Panc1 (cell line): ENCODE measurements at places on chromosomes 1 and 21. TPM values are rescaled to one million over a fixed set of nuclear protein-coding genes. Genes with fewer than 3 reads are reported as not detected.

DNA sequence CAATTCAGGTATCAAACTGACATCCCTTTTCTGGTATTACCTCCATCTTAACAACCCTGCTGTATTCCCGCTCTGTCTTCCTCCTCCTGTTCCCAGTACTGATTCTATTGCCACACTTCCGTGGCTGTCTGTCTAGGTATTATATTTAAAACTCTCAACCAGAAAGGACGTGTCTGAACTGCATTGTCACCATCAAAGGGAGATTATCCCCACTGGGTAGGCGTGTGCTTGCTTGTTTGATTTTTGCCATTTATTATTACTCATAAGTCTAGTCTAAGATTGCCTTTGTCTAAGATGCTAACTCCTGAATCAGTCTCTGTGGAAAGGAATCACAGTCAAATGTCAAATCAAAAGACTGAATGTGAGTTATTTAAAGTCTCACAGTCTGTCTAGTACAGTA is 650.1 kb downstream of the KCNT2 start:
- no peaks in the 10 kb centered on the region for H3K4me1 ChIP-seq
- H3K27me3 ChIP-seq: no peaks in the 10 kb centered on the region
- no peak overlapping the region for H3K27ac ChIP-seq
- no peak overlapping the region for H3K4me3 ChIP-seq
- no peaks in the 10 kb centered on the region for H3K36me3 ChIP-seq

MYOC gene
- total RNA-seq: not detected

- no peaks in the 10 kb centered on the region for H3K4me1 ChIP-seq
- no peak overlapping the region for H3K27ac ChIP-seq
- H3K4me3 ChIP-seq: no peak overlapping the region
- DNase-seq: no peak
- no peaks in the 10 kb centered on the region for H3K27me3 ChIP-seq
Observed at GRCh38 chr1:93235261-93235660, 54.7 kb downstream of the CCDC18 start.

DNA sequence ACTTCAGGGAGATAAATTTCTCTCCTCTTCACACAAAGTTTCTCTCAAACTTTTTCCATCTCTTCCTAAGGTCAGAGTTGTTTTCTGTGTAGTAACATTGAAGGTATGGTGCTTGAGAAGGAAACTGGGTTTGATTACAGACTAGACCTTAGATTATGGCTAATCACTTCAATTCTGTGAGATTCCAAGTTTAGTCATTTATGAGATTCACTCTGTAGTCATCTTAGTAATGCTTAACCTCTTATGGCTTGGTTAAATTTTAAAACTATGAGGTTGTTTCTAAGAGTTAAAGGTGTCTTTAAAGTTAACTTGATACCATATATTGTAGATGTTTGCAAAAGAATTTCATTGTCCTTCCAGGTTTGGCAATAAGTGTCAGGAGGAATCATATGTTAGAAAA is 1092.2 kb downstream of the KCNT2 start:
- H3K27ac ChIP-seq: no peak overlapping the region
- H3K4me1 ChIP-seq: no peaks in the 10 kb centered on the region
- DNase-seq: no peak
- H3K27me3 ChIP-seq: no peaks in the 10 kb centered on the region
- no peaks in the 10 kb centered on the region for H3K36me3 ChIP-seq

- DNase-seq: no peak
- H3K36me3 ChIP-seq: no peaks in the 10 kb centered on the region
- H3K27ac ChIP-seq: no peak within 1 kb of the TSS
- peaks cover 31% of the 10 kb centered on the region for H3K27me3 ChIP-seq
Observed at GRCh38 chr1:211133836-211134669, at the start of gene KCNH1. KCNH1 (minus strand) TSS chr1:211134148; CDS start chr1:211133945, 203 bp downstream.

DNA sequence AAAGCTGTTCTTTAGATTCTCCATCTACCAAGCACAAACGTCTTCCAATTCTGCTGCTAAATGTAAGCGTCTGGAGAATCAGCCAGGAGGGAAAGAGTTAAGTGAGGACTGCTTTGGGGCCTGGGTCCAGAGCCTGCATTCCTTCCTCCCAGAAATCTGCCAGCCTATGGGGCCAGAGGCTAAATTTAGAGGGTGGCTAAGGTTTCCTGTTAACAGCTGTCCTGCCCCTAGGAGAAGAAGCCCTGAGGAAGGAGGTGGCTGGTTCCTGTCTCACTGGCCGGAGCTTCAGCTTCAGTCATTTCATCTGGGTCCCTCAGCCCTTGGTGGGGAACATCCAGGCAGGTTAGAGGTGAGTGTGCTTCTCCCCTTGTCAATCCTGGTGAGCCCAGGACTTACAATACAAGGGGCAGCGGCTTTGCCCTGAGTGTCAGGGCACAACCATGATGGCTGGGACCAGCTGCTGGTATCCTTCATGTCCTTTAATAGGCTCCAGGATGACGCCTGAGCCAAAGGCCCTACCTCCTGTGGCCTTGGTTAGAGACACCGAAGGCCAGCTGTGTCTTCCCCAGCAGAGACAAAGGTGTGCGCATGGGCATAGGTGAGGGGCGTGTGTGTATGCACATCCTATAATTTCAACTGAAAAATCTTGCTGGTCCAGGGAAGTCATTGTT is at the start of gene STYXL2:
Gene STYXL2, plus strand, starts transcription at position 230 of the 671 bp plus-strand sequence. CDS start 775 bp downstream, outside the sequence.
- H3K36me3 ChIP-seq: no peaks in the 10 kb centered on the region
- no peak within 1 kb of the TSS for H3K4me3 ChIP-seq
- no peak for DNase-seq

DNA sequence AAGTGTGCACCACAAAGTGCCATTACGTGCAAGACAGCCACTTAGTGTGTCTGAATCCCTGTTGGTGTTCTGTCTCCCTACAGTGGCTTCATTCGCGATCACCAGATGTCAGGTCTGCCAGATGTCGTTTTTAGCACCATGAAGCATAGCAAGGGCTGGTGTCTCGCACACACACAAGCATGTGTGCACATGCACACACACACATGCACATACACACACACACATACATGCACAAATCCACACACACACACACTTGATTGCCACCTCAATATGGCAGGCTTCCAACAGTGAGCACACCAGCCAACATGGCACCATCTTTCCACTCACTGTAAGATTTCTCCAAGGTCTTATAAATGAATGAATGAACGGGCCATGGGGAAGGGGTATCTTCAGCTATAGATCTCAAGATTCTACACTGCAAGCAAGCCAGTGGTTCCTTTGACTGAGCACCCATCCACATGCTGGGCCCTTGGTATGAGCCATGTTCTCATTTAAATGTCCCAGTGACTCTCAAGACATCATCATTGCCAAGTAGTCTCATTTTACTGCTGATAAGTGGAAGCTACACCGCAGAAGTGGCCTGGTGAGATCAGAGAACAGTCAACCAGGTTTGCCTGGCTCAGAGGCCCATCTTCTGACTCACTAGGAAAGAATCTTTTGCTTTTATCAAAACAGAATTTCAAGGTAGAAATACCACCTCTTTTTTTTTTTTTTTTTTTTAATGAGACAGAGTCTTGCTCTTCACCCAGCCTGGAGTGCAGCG is 84.9 kb downstream of the SIM2 start:
- H3K36me3 ChIP-seq: no peaks in the 10 kb centered on the region
- DNase-seq: no peak
- no peak overlapping the region for H3K27ac ChIP-seq
- H3K27me3 ChIP-seq: no peaks in the 10 kb centered on the region
- H3K4me3 ChIP-seq: no peak overlapping the region

DNA sequence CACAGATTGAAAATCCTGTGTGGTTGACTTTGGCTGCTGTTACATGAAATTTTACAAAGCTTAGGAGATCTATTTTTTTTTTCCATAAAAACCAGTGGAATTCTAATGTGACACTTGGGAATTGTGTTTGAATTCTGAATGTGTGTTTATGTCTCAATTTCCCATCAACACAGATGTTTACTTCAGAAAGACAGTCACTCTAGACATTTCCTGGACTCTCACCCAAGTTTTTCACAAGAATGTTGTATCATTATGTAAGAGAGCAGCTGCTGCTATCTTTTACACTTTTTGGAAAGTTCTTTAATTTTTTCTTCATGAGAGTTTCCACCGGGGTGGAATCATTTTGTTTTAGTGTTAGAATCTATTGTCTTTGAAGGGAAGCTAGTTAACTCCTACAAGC is 210.1 kb downstream of the GIPC2 start:
- no peak overlapping the region for H3K4me3 ChIP-seq
- H3K36me3 ChIP-seq: no peaks in the 10 kb centered on the region
- no peaks in the 10 kb centered on the region for H3K27me3 ChIP-seq
- DNase-seq: no peak

DNA sequence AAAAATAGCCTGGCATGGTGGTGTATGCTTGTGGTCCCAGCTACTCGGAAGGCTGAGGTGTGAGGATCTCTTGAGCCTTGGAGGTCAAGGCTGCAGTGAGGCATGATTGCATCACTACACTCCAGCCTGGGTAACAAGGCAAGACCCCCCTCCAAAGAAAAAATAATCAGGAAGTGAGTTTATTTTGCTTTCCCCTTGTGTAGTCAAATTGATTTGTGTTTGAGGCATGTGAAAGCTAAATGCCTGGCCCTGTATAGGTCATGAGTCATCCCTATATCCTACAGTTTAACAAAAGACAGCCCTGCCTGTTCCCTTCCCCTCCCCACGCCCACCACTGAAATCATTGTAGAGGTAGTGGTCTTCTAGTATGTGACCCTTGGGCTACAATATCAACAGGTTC is 241.4 kb upstream of the JUN start:
- H3K4me3 ChIP-seq: no peak overlapping the region
- H3K36me3 ChIP-seq: no peaks in the 10 kb centered on the region
- H3K27ac ChIP-seq: no peak overlapping the region
- peaks cover 1% of the 10 kb centered on the region; the same call in 1 of the 2 replicates for H3K4me1 ChIP-seq
- DNase-seq: no peak
- no peaks in the 10 kb centered on the region for H3K27me3 ChIP-seq

DNA sequence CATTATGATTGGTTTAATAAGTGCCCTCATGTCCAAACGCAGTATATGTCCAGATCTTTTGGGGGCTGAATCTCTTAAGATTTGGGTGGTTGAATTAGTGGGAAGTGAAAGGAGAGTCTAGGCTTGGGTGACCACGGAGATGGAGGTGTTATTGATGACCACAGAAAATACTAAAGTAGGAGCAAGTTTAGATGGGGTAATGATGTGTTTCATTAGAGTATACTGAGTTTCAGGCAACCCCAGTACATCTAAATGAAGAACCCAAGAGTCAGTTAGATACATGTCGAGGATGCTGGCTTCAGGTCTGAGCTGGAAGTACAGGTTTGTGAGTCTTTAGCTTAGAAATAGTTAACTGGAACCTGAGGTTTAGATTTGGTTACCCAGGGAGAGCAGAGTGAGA is 6.5 kb upstream of the ZZZ3 start:
- H3K27me3 ChIP-seq: no peaks in the 10 kb centered on the region
- no peak for DNase-seq
- peaks cover 5% of the 10 kb centered on the region; the same call in 1 of the 2 replicates for H3K4me1 ChIP-seq
- H3K27ac ChIP-seq: no peak overlapping the region

GRCh38 chr1:182175361-182175931 is 113.9 kb upstream of the ZNF648 start:
- no peak overlapping the region for H3K4me3 ChIP-seq
- H3K27ac ChIP-seq: no peak overlapping the region
- no peaks in the 10 kb centered on the region for H3K36me3 ChIP-seq
- no peaks in the 10 kb centered on the region for H3K4me1 ChIP-seq
- no peaks in the 10 kb centered on the region for H3K27me3 ChIP-seq

S100A14 gene
- 0.57 TPM for total RNA-seq

PRAMEF14 gene
- not detected for total RNA-seq

- no peaks in the 10 kb centered on the region; the same call in 1 of the 2 replicates for H3K4me1 ChIP-seq
- H3K4me3 ChIP-seq: no peak overlapping the region
- no peaks in the 10 kb centered on the region for H3K27me3 ChIP-seq
Observed at GRCh38 chr1:59316497-59317128, 19.7 kb downstream of the FGGY start.

DNA sequence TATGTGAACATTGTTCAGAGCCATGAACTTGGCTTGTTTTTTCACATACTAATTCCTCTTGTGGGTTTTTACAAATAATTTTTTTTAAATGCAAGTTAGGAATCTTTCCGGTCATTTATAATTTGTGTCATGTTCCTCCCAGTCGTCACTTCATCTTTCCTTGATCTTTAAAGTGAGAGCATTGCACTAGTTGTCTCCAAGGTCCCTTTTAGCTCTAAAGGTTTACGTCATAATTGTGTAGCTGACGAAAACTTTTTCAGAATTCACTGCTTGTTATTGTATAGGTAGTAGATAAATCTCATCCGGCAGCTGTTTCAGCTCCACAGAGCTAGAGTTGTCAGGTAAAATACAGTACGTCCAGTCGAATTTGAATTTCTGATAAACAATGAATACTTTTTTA is 33.6 kb downstream of the SOAT1 start:
- H3K27me3 ChIP-seq: no peaks in the 10 kb centered on the region
- no peak overlapping the region for H3K27ac ChIP-seq
- no peak for DNase-seq
- H3K4me1 ChIP-seq: no peaks in the 10 kb centered on the region

DNA sequence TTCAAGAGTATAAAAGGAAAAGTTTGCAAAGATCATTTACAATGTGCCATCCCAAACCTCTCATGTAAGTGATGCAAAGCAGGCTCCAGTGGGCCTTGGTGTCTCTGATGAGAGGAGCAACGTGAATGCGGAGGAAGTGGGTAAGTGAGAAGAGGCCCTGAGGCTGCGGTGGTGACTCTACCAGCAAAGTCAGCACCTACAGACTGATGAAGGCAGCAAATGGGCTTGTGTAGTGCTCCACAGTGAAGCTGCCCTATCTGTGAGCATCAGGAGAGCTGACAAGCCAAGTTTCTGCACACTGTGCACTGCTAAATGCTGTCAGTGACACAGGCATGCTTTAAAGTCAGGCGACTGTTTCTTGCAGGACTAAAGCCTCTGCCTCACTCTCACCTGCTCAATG is 15.6 kb upstream of the RAP1A start:
- DNase-seq: no peak
- H3K4me1 ChIP-seq: no peaks in the 10 kb centered on the region
- no peaks in the 10 kb centered on the region for H3K27me3 ChIP-seq
- H3K27ac ChIP-seq: no peak overlapping the region
- H3K4me3 ChIP-seq: no peak overlapping the region

RPE65 gene
- total RNA-seq: not detected

ARHGAP29 gene
- 197 TPM for total RNA-seq

- no peak within 1 kb of the TSS for H3K4me3 ChIP-seq
- no peaks in the 10 kb centered on the region for H3K27me3 ChIP-seq
- no peak for DNase-seq
- H3K36me3 ChIP-seq: no peaks in the 10 kb centered on the region
- H3K4me1 ChIP-seq: no peaks in the 10 kb centered on the region
Observed at GRCh38 chr1:75133750-75134646, at the start of gene LHX8. LHX8 (plus strand) TSS chr1:75134388; CDS start chr1:75136615, 2,227 bp downstream.

DNA sequence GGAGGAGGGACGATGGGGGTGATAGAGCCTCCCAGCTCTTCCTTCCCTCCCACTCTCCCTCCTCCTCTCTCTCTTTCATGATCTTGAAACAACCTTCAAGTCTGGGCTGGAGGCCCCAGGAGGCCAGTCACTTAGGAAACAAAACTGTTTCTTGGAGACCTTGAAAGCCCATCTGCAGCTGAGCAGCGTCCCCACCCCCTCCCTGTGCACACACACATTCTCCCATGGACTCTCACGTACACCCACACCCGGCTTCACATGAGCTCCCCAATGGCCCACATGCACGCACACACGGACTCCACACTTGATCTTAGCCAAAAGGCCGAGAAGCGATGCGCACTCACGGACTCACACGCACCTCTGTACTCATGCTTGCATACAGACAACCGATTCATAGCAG is 3.2 kb upstream of the ATP1A2 start:
- H3K36me3 ChIP-seq: no peaks in the 10 kb centered on the region
- no peak overlapping the region for H3K4me3 ChIP-seq
- DNase-seq: no peak
- H3K4me1 ChIP-seq: no peaks in the 10 kb centered on the region; the same call in 1 of the 2 replicates
- H3K27ac ChIP-seq: no peak overlapping the region

KIF2C gene
- 69.4 TPM for total RNA-seq

SLC25A44 gene
- 33.0 TPM for total RNA-seq

- no peaks in the 10 kb centered on the region; the same call in 1 of the 2 replicates for H3K36me3 ChIP-seq
- no peak for DNase-seq
- H3K4me1 ChIP-seq: peaks cover 71% of the 10 kb centered on the region
Observed at GRCh38 chr1:21935891-21936365, 1.2 kb downstream of the HSPG2 start.
